ENCODE measurements at places on chromosomes 3 and 15.

- no peak for DNase-seq
Observed at GRCh38 chr15:60009980-60010732, 6.0 kb downstream of the FOXB1 start.

- no peak for DNase-seq
Observed at GRCh38 chr3:131350506-131350905, 31.1 kb upstream of the NUDT16 start.

GRCh38 chr15:45704329-45705249 is 69.8 kb downstream of the SQOR start:
- no peak for DNase-seq

DNA sequence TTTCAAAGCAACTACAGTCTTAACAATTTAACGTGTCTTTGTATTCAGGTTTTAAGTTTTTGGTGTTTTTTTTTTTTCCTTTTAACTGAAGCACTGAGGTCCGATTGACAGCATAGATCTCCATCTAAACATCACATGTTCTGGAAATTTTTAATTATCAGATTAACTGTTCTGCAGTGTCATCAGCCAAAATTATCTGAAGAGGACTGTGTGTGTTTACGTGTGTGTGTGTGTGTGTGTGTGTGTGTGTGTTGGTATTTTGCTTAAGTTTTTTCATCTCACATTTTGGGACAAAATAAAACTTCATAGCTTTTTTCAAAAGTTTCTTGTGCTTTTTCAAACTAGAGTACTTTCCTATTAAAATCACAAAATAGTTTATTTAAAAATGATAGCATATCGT is 1.8 kb downstream of the PIK3CA start:
- DNase-seq: no peak

DNA sequence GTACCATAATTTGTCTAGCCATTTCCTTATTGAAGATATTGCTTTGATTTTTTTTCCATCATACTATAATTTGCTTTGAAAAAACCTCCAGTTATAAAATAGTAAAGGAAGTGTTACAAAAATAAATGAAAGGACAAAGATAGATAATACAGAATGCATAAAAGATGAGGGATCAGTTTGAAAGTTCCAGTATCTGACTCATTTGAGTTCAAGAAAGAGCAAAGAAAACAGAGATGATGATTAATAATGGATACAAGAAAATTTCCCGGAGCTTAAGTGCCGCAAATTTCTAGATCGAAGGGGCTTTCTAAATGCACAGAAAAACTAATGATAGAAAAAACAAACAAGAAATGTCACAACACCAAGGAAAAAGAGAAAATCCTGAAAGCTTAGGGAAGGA is 4.3 kb downstream of the WDR48 start:
- no peak for DNase-seq

- no peak for DNase-seq
Observed at GRCh38 chr3:172354931-172355499, 93.2 kb downstream of the GHSR start.

DNA sequence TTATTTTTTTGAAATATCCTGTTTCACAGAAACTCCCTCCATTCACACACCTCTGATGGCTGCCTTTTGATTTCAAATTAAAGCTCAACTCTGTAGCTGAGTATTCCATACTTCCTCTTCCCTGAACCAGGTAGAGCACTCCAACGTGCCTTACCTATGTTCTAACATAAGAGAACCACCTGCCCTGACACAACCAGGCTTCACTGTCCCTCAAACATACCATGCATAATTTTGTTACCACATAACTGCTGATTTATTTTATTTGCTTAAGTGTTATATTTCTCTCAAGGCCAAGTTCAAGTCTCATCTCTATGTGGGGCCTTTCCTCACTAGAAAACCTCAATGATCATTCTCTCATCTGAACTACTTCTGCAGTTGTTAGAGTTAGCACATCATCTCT is 209.7 kb downstream of the P3H2 start:
- no peak for DNase-seq

- no peak for DNase-seq
Observed at GRCh38 chr3:100107221-100107814, 7.0 kb downstream of the FILIP1L start.

GRCh38 chr3:114721209-114721608 is 425.9 kb downstream of the ZBTB20 start:
- DNase-seq: no peak

DNA sequence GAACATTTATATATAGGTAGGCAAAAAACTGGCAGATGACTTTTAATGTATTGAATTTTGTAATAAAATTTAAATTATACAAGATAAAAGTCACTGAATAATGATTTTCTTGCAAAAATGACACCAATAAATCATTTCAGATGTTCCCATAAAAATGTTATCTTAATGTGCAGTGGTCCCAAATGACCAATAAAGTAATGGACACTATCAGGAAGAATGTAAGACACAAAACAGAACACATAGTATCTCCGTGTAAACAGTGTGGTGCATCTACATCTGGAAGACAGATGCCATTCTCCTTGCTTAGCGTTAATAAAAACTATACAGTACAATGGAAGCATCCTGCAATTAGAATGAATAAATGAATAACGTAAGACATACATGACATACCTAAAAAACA is 41.5 kb downstream of the FGF7 start:
- no peak for DNase-seq

DNA sequence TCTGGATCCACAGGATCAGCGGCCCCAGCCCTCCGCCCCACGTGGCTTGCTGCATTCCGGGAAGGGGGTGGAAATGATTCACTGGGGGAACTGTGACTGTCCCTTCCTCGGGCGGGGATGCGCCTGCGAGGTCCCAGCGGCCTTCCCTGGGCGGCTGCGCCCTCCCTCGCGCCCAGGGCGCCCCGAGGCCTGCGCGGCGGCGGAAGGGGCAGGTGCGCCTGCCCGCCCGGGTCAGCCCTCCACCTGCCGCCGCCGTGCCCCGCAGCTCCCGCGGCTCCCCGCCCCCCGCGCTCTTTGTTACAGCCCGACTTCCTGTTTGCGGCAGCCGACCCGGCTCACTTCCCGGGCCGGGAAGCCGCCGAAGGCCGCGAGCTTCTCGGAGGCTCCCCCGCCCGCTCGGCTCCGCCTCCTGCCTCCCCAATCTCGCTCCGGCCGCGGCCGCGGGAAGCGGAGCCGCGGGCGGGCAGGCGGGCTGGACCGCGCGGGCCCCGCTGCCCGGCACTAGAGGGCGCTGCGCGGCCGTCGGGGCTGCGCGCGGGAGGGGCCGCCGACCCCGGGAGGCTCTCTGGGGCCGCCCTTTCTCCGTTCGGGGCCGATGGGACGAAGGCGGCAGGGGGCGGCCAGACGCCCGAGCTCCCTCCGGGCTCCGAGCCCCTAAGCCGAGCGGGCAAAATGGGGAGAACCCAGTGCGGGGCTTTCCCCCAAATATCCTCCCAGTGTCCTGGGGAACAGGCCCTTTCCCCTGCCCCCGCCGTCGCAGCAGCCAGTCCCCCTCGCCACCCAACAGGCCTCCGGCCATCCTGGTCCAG is 11.5 kb upstream of the CHAC1 start:
- no peak for DNase-seq

GRCh38 chr3:175075269-175075668 is 216.1 kb downstream of the NAALADL2 start:
- no peak for DNase-seq

DNA sequence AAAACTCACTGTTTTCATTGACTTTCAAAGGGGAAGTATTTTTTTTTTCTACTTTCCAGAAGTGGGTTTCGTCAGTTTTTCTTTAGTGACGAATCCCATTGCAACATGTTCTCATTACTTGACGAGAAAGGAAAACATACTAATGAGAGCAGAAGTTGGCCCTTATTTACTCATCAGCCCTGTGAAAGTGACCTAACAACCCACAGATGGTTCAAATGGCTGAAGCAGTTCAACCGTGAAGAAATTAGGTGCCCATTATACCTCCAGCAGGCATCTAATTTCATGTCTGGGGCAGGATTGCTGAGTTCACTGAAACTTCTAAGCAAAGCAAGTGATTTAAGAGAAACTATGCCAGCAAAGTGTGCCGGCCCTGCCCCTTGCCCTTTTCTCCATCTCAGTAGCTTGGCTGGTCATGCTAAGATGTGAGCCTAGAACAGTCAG is 9.0 kb downstream of the AQP9 start:
- DNase-seq: no peak

- no peak for DNase-seq
Observed at GRCh38 chr15:31325595-31326155, 960 bp upstream of the KLF13 start.

DNA sequence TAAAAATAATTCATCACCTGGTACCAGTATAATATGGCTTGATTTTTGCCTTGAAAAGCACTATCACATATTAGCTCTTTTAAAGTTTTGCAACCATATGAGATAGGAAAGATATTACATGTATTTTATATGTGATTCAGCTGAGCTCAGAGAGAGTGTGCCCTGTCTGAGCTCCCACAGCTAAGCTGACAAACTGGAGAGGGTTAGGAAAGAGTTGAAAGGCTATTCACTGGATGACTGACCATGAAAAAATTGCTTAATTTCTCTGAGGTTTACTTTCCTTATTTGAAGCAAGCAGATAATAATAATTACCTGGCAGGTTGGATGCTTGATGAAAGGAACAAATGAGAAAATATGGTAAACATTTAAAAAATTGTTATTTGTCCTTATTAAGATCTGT is 97.4 kb upstream of the CCDC80 start:
- no peak for DNase-seq

GRCh38 chr15:20349774-20350498 is 191.7 kb downstream of the GOLGA6L6 start:
- no peak for DNase-seq

- DNase-seq: no peak
Observed at GRCh38 chr3:25897019-25897418, 107.1 kb downstream of the OXSM start.

DNA sequence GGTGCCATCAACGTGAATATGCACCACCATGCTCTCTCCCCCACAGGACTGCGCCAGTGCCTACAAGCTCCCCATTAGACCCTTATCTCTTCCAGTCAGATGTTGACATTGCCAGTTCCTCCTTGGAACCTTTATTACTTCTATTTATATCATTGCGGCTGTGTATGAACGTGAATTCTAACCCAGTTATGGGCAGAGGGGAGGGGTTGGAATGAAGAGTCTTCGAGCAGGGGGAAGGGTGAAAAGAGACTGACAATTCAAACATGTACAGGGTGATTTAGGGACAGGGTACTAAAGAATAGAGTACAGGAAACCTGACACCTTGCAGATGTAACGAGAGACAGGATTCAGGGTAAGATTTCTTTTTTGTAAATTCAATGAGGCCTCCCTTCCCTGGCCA is 41.8 kb upstream of the ST6GAL1 start:
- no peak for DNase-seq

- DNase-seq: no peak
Observed at GRCh38 chr3:31305340-31305739, 227.4 kb upstream of the STT3B start.

DNA sequence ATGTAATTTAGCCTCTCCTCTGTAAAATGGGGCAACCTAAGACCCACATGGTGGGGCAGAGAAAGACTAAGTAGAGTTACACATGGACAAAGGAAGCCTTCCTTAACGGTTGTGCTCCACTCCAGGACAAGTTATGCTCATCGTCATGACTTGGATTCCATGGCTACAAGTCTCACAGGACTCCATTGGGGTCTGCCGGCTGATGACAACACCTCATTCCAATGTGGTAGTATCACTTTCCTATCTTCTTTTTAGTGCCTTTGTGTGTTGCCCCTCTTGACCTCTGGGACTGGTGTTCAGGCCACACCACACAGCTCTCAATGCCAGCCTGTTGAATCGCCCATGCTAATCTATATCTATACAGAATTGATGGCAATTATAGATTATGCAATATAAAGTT is 181.3 kb upstream of the WNT5A start:
- no peak for DNase-seq

DNA sequence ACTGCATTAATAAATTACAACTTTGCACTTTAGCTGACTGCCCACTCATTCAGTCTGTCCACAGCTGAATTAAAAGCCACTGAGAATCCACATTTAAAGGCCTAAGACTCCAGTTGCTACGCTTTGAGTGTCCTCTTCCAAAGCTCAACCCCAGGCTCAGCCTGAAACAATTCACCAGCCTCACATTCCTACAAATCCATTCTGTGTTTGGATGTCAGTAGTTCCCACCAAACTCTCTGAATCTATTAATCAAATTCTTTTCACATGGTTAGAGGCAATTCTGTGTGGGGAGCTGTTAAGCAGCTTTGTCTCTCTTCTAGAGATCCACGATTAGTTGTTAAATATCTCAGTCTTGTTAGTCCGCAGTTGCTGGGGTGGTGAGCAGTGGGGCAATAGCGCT is 116.8 kb upstream of the UBE2E2 start:
- no peak for DNase-seq

- DNase-seq: no peak
Observed at GRCh38 chr15:57057134-57057930, 138.9 kb downstream of the TCF12 start.

DNA sequence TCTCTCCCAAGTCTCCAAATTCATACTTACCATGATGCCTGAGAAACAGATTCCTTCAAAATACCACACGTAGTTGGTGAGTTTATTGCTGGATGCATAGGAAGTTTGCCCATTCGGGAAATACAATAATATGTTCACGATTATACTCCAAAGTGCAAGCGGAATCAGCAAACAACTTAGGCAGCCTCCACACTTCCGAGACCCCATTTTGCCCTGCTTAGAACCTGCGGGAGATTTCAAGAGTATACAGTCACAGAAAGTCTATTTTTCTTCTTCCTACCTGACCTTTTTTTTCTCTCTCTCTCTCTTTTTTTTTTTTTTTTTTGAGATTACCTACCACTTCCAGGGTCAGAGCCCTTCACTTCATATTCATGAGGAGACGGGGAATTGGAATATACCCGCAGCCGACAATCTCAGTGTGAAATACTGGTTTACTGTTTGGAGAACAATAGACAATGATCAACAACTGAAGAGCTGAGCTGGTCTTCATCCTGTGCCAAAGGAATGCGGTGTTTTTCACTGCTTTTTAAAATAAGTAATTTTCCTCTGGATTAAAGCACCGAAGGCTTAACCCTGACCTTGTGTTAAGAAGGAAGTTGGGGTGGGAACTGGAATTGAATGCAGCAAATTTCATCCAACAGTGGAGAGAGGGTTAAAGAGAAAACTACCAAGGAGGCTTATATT is at the start of gene TM4SF18:
TSS of gene TM4SF18 (minus strand) at position 461 of the 684 bp plus-strand sequence. CDS start at position 207, 254 bp downstream.
- no peak for DNase-seq

- no peak for DNase-seq
Observed at GRCh38 chr15:41256577-41257038, 25.5 kb downstream of the CHP1 start.

GRCh38 chr3:44762170-44762677 is 630 bp downstream of the KIF15 start:
- no peak for DNase-seq

DNA sequence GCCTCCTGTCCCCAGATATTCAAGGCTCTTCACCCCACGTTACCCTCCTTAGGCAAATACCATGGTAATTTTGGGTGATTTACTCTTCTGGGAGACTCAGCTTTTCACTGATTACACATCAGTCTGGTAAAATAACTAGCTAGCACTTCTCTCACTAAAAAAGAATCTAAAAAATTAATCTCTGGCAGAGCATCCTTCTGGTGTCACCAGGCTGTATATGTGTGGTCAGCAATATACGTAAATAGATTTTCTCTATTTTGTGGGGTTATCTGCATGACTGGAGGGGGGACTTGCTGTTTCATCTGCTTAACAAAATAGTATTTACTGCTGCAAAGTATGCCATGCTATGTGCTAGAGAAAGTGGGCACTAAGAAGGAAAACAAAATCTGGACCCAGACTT is 45.1 kb downstream of the LRRC28 start:
- no peak for DNase-seq

GRCh38 chr15:40768521-40769273 is 1.1 kb upstream of the C15orf62 start:
- no peak for DNase-seq

Data from GM12878 (cell line).